ENCODE measurements at places on chromosomes 4 and X. TPM values are rescaled to one million over a fixed set of nuclear protein-coding genes. Genes with fewer than 3 reads are reported as not detected.

- no peak for DNase-seq
These were observed 24.8 kb downstream of the NHSL2 start for GRCh38 chrX:71935476-71935875.

GRCh38 chrX:50613846-50614245 lies 143.2 kb upstream of the DGKK start:
- no peak for DNase-seq

The NDP gene
- not detected for polyA plus RNA-seq

The XAGE1B gene
- polyA plus RNA-seq: not detected

- no peak for DNase-seq
These were observed 62.3 kb upstream of the PGRMC2 start for GRCh38 chr4:128349921-128350320.

- no peak for DNase-seq
These were observed 67.1 kb upstream of the SPIN2A start for GRCh38 chrX:57204306-57204705.

- no peak for DNase-seq
These were observed 237.8 kb upstream of the ADGRL3 start for GRCh38 chr4:60962286-60962685.

The HPGD gene
- 10.6 TPM for polyA plus RNA-seq

GRCh38 chr4:31081366-31081765 lies 361.2 kb downstream of the PCDH7 start:
- no peak for DNase-seq

DNA sequence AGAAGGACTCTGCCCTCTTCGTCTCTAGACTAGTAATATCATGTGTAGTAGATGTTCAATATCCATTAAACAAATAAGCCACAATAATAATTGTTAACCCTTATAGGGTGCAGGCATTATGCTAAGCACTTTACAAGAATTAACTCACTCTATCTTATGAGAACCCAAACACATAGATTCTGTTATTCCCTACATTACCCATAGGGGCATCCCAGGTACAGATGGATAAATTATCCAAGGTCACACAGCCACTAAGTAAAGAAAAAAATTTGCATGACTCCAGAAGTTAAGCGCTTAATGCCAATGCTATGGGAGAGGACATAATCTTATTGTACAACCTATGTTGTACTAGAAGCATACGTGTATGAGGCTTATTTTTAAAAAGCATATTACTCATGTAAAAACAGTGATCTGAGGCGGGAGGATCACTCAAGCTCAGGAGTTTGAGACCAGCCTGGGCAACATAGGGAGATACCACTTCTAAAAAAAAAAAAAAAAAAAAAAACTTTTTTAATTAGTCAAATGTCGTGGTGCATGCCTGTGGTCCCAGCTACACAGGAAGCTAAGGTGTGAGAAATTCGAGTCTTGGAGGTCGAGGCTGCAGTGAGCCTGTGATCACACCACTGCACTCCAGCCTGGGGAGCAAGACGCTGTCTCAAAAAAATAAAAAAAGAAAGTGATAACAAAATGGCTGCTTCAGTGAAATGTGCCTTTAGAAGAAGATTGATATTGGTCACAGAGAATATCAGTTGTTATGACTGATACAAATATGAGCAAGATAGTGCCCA lies 13.6 kb downstream of the LDB2 start:
- DNase-seq: no peak

The EFHC2 gene
- 3.3 TPM for polyA plus RNA-seq

- no peak for DNase-seq
These were observed 121.1 kb upstream of the SORBS2 start for GRCh38 chr4:185933078-185933581.

The EXOC1L gene
- polyA plus RNA-seq: not detected

Data from naive thymus-derived CD8-positive, alpha-beta T cell (primary cell).